ENCODE measurements at places on chromosomes 4 and X.

DNA sequence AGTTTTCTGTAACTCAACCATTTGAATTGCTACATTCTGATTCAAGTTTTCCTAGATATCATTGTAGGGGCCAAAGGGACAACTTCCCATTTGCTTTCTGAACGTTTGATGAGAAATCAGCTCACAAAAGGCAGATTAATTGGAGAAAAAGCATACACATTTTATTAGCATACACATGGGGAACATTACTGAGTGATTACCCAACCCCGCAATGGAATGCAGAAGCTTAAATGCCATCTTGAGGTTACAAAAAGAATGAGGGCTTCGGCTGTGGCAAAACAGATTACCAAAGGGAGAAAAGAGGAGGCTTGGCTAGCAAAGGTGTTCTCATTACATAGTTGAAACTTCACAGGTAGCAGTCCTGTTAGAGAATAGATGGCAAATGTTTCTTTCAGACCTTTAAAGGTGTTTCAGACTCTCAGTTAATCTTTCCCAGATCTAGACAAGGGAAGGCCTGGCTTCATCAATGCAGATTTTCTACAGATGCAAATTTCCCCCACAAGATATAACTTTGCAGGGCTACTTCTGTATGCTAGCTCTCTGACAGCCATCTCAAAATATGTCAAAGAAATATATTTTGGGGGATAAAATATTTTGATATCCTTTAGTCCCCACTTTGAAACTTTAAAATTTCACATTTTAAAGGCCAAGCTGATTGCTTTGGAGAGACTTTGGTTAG lies 26.5 kb upstream of the HERC6 start:
- peak; percentile 5 for DNase-seq

GRCh38 chr4:165580351-165580905 lies 201.6 kb downstream of the CPE start:
- no peak for DNase-seq

- no peak for DNase-seq
Observed at GRCh38 chr4:24781999-24782745, 13.2 kb upstream of the SOD3 start.

DNA sequence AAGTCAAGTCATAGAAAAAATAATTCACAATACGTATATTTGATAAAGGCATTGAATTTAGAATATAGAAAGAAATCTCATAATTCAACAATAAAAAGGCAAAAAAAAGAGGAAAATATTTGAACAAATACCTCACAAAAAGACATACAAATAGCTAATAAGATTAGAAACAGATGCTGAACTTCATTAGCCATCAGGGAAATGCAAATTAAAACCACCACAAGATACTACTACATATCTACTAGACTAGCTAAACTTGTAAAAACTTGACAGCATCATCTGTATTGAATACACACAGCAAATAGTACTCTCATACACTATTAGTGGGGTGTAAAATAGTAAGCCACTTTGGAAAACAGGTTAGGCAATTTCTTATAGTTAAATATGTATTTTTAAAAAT lies 128.7 kb upstream of the TLL1 start:
- DNase-seq, result no peak

DNA sequence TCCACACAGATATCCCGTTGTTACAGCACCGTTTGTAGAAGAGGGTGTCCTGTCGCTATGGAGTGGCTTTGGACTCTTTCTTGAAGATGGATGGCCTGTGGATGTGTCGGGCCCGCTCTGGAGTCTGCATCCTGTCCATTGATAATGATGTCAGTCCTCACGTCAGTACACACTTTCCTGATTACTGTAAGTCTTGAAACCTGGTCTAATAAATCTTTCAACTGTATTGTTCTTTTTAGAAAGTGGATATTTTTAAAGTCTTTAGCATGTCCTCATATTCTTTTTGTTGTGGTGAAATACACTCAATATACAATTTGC lies 14.9 kb downstream of the MSANTD1 start:
- no peak for DNase-seq

DNA sequence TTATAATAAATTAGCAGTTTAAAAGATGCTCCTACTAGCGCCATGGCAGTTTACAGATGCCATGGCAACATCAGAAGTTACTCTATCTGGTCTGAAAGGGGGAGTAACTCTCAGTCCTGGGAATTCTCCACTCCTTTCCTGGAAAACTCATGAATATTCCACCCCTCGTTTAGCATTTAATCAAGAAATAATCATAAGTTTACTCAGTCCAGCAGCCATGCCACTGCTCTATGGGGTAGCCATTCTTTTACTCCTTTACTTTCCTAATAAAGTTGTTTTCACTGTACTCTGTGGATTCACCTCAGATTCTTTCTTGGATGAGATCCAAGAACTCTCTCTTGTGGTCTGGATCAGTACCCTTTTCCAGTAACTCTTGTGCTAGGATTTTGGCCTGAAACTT lies 52.3 kb downstream of the GUCY1B1 start:
- DNase-seq, result no peak

DNA sequence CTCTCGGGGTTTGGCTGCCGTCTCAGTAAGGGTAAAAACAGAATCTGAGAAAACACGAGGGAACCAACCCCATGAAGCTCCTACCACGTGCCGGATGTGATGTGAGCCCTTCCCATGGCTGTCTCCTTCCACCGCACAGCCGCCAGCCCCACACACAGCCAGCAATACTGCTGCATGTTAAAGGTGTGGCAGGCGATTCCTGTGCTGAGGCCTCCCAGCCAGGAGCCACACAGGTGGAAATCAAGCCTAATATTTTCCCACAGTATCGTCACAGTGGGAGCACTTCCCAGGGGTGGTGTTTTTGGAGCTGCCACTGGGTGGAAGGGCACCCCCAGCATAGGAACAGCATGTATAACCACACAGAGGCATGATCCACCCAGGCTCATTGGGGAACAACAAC lies 77.5 kb downstream of the SLC2A9 start:
- DNase-seq, result no peak

- no peak for DNase-seq
Observed at GRCh38 chrX:46961574-46962283, 49.5 kb downstream of the JADE3 start.

- DNase-seq, result no peak
Observed at GRCh38 chr4:150316332-150317205, 238.3 kb downstream of the DCLK2 start.

GRCh38 chrX:53441531-53442321 lies 7.6 kb upstream of the HSD17B10 start:
- peak; percentile 89 for DNase-seq

DNA sequence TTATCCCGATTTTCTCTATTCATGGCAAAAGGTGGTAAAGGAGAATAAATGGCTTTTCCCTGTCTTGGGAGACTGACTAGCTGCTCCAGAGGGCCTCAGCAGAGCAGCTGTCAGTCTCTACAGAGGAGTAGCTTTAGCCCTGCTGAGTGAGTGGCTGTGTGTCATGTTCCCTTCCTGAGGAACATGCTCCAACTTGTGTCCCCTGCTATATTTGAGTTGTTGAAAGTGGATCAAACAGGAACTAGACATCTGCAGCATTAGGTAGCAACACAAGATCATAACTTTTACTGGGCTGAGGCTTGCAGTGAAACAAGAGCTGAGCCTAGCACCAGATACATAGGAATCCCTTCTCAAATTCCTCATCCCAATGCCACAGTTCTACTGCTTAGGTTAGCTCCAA lies 26.7 kb upstream of the PLAC1 start:
- no peak for DNase-seq

DNA sequence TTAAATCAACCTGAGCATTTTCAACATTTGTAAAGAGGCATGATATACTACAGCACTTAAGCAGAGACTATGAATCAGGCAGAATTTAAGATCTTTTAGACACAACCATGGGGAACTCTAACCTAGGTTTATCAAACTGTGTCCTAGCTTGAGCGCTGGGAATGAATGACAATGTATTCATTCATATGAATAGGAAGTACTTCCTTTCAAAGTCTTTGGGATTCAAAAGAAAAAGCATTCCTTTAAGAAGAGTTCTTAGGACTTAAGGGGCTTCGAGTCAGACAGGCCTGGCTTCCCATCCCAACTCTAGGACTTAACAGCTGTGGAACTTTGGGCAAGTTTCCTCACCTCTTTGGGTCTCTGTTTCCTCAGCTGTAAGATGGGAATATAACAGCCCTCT lies 104.6 kb downstream of the ANAPC4 start:
- no peak for DNase-seq

DNA sequence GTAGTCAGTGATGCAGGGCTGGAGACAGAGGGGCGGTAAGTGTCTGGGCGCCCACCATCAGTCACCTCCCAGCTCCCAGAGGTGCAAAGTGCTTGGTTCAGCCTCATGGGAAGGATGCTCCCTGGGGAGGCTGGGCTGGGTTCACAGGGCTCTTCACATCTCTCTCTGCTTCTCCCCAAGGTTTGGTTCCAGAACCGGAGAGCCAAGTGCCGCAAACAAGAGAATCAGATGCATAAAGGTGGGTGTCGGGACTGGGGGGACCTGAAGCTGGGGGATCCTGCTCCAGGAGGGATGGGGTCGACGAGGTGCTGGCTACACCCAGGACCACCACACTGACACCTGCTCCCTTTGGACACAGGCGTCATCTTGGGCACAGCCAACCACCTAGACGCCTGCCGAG lies 10.1 kb downstream of the SHOX start:
- no peak for DNase-seq

DNA sequence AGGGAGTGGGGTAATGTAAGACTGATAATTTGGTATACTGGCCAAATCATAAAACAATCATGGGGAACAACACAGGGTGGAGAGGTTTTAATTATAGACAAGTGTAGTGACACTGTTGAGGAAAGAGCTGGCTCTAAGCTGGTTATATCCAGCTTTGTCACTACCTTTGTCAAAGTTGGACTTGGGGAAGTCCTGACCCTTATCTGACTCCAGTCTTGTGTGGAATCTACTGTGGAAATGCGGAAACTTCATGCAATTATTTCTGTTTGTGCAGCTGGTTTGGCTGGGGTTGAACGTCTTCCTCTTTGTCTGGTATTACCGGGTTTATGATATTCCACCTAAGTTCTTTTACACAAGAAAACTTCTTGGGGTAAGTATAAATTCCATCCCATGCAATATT lies 2.0 kb downstream of the CYBB start:
- DNase-seq, result no peak

- DNase-seq, result no peak
Observed at GRCh38 chr4:150379454-150379853, 202.5 kb upstream of the MAB21L2 start.

GRCh38 chrX:49058794-49059193 lies at the start of gene CCDC120:
Gene CCDC120 (plus strand): TSS chrX:49058999. CDS start chrX:49062042, 3,043 bp downstream.
- peak; percentile 65 for DNase-seq

DNA sequence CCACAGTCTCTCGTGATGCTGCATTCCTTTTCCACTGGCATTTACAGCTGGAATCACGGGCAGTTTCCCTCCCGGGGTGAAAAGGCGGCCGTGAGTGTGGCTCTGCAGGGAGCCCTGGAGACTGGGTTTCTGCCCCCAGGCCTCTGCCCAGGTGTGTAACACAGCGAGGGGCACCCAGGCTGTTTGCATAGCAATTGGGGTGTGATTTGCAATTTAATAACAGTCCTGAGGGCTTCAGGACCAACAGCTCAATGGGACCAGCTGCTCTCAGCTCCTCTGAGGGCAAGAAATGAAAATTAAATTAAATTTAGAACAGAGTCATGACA lies 99.0 kb upstream of the SHOX start:
- no peak for DNase-seq

GRCh38 chrX:45007598-45007997 lies 134.6 kb downstream of the KDM6A start:
- no peak for DNase-seq
